H1 (cell line): ENCODE measurements at places on chromosomes 13 and 19. TPM values are rescaled to one million over a fixed set of nuclear protein-coding genes. Genes with fewer than 3 reads are reported as not detected.

The METTL21C gene
- not detected in 2 replicates for total RNA-seq

The TEX101 gene
- total RNA-seq: not detected in 2 replicates

GRCh38 chr19:35262101-35262761, 6.5 kb upstream of the USF2 start:
- DNase-seq: no peak

DNA sequence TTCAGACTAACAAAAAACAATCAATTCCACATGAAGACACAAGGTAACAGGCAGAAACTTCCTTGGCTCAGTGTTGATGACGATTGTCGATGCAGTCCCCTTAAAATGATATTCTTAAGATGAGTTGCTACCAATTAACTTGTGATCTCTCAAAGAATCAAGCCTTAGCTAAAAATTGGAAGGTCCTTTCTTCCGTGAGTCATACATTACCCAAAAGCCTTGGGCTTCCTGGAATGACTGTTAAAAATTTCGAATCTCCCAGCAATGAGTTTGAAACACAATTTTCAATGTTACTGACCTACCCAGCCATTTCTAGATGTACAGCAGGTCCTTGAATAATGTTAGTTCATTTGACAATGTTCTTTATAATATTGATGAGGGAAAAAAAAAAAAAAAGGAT, 28.0 kb upstream of the RB1 start:
- no peak for DNase-seq

GRCh38 chr19:55347442-55348009, 7.0 kb downstream of the COX6B2 start:
- DNase-seq: no peak
